Activated CD8-positive, alpha-beta memory T cell treated with anti-CD3 and anti-CD28 coated beads for 1 hour (primary cell): ENCODE measurements at places on chromosomes 2 and 18.

DNA sequence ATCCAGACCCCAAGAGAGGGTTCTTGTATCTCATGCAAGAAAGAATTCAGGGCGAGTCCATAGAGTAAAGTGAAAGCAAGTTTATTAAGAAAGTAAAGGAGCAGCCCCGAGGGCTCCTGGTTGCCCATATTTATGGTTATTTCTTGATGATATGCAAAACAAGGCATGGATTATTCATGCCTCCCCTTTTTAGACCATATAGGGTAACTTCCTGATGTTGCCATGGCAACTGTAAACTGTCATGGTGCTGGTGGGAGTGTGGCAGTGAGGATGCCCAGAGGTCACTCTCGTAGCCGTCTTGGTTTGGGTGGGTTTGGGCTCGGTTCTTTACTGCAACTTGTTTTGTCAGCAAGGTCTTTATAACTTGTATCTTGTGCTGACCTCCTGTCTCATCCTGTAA is 750.2 kb upstream of the FANCL start:
- DNase-seq, result no peak

DNA sequence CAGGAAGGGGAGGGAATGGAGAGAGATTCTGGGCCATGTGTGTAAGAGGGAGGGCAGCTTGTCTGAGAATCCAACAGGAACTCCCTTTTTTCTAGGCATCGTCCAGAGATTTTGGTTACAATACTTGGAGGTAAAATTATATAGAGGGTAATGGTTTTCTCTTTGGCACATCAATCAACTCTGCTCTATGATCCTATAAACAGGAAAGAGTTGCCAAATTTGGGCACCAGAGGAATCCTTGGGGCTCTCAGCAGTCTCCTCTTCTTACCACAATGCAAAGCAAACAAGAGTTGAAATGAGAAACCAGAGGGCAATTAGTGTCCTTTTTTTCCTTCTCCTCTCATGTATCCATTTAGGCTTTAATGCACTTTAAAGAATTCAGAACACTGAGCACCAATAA is 243.4 kb downstream of the SLC8A1 start:
- DNase-seq, result no peak

DNA sequence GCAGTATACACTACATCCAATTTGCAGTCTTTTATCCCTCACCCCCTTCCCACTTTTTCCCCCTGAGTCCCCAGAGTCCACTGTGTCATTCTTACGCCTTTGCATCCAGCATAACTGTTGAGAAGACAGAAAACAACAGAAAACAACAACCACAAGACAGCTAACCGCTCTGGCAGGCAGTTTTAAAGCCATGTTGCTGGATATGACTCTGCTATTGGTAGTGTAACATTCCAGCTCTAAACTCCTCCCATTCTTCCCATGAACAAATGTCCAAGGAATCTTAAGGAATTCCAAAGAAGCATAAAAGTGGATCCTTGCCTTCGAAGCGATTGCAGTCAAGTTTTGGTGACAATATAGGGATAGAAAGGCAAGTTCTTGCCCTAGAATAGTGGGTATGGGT is 599.1 kb downstream of the NYAP2 start:
- DNase-seq, result no peak

- no peak for DNase-seq
These were observed 440.7 kb downstream of the RND3 start for GRCh38 chr2:150046810-150047209.

DNA sequence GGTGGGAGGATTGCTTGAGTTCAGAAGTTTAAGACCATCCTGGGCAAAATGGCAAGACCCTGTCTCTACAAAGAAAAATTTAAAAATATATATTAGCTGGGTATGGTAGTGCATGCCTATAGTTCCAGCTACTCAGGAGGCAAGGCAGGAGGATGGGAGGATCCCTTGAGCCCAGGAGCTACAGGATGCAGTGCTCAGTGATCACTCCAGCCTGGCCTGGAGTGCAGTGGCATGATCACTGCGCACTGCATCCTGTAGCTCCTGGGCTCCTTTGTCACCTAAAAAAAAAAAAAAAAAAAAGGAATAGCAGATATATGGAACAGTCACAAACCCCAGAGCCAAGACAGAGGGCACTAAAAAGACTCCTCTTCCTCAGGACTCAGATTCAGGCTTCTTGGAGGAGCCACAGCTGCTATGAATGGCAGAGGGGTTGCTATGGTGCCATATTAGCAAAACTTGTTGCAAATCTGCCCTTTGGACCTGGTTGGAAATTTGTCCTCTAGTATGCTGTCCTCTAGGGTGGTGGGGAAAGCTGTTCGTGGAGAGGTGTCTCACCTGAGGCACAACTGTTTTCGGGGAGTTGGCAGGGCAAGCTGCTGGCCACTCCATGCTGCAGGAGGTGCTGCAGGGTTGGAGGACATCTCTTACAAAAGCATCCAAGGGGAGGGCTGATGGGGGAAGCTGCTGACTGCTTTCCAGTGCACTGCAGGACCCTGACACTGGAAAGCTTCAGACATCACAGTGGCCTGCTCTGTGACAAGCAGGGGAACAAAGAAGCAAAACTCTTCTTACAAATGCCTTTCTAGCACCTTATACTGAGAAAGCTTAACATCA is 22.7 kb downstream of the CYP20A1 start:
- no peak for DNase-seq

DNA sequence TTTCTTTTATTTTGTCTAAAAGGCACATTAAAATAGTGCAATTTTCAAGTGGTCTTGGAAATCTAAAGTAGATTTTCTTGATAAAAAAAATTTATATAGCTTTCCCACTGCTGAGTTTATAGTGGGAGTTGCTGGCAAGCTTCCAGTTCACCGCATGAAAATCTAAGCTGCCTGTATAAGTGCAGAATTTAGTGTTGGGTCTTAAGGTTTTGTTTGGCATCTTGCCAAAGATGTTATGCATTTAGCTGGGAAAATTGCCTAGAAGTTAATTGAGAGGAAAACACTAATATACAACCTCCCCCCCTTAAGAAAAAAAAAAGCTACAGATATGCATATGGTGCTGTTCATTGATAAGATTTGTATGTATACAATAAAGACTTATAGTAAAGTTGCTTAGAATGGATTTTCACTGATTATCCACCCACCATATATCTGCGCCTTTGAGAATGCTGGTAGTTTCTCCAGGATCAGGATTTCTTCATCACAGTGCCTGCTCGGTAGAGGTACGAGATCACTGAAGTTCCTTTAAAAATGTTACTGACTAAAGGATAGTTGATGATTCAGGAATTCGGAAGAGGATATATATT is 803.2 kb upstream of the POU3F3 start:
- DNase-seq, result no peak

- no peak for DNase-seq
These were observed 1.6 kb downstream of the PKDCC start for GRCh38 chr2:42049221-42050009.

DNA sequence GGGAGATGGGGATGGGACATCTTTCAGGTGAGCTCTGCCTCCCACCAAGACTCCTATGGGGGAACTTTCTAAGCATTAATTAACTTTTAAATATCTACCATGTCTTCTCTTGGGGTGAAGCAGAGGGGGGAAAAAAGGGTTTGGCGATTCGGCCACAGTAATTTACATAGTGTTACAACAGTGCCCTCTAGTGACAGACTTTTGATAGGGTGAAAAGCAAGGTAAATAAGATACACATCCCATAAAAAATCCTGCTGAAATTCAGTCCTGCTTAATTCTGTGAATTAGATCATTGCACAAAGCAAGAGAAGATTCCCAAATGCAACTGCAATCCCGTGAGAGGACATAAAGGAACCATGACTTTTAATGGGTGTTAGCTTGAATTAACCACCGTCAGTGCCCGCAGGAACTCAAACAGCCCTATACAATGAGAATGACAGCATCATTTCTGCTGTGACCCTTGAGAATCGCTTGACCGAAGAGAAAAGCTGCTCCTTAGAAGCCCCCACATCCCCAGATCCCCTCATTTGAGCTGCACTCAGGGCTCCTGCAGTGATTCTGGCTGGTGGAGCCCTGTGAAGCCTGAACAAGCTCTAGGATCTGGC is 32.8 kb downstream of the FAM124B start:
- DNase-seq, result no peak

DNA sequence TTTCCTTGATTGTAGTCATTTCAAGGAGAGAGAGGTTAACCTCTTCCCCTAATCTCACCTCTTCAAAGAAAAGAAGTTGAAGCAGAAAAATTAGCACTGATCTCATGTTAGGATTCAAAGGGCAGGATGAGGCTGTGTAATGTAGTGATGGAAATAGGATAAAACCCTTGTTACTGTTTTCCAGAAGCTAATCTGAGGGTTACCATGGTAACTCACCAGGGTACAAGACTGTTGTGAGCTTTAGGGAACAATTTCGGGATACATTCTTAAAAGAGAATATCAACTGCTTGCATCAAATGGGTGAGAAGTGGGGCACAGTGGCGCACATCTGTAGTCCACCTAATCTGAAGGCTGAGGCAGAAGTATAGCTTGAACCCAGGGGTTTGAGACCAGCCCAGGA is 64.9 kb upstream of the SLC39A10 start:
- DNase-seq, result no peak

- no peak for DNase-seq
These were observed 293.2 kb upstream of the ZNF804A start for GRCh38 chr2:184305105-184305504.

DNA sequence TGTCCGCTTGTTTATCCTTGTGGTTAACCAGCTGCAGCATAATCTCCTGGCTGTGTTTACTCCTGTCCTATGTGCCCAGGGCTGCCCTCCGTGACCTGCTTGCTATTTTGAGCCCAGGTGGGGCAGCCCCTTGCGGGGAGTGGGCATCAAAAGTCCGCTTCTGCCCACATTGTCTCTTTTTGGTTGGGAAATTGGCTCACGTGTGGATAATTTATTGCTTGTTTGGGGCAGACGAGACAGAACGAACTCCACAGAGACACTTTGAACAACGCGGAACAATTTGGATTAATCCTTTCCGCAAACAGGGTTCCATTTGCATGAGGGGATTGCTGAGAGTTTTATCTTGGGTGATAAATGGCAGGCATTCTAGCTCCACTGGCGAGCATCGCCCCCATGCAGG is 8.1 kb upstream of the CXCR4 start:
- DNase-seq, result no peak

GRCh38 chr2:168732506-168732905 is 69.9 kb upstream of the NOSTRIN start:
- DNase-seq, result no peak

GRCh38 chr2:110863726-110864125 is 131.4 kb downstream of the ACOXL start:
- no peak for DNase-seq

DNA sequence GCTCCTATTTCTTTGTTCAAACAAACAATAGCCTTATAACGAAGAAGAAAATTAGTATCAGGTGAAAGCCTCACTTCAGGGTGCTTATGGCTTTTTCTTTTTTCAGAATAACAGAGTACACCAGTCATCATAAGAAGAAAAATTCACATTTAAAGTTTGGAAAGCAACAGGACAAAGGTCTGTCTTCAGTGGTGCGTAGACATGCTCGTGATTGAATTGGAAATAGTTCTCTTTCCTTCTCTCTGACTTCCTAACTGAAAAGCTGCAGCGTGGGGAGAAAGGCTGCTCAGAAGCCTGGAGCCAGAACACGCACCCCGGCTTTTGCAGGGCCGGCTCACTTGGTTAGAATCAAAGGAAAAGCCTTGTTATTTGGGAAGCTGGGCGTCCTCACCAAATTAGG is 127.6 kb upstream of the ZNF516 start:
- no peak for DNase-seq

DNA sequence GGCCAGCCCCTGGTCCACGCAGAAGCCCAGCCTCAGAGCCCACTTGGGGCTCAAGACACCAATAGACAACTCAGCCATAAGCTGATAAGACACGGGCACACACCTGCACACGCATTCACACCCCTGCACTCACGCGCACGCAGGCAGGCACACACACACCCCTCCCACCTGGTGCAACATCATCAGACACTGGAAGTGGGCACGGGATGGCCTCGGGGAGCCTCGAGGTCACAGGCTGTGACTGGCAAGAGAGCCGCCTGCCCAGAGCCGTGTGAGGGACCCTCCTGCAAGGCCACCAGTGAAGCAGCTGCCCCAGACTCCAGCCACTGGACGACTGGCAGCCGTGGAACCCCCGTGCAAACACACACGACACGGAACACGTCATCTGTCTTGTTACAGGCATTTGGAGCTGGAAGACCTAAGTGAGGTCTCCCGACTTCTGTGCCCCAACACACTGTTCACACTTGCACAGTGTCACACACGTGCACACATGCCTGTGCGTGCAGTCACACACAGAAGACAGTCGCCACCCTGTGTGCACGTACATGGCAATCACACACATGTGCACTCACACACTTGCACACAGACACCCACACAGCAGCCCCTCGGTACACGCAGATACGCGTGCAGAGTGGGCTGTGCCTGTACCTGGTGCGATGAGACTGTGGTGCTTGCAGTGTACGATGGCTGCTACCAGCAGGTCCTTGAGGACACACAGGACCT is 959 bp downstream of the MAB21L4 start:
- DNase-seq, result no peak

- DNase-seq, result no peak
These were observed 1.1 kb downstream of the RNF103 start for GRCh38 chr2:86622519-86623042.

DNA sequence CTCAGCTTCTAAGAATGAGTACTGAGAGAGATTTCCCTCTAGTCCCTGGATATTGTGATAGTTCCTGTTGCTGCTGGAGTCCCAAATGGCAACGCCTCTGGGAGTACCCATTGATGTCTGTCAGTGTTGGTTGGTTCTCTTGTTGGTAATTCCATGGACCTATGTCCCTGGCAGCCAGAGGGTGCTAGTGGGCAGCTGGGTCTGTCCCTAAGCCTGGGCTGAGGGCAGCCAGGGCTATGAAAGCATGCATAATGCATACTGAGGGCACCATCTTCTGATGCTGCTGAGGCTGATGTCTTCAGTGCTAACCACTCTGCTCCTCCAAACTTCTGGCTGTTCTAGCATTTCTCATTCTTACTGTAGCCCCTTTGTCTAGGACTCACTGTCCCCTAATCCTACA is 35.9 kb downstream of the NABP1 start:
- DNase-seq, result no peak

- no peak for DNase-seq
These were observed 732.2 kb downstream of the NR4A2 start for GRCh38 chr2:155600296-155600695.

DNA sequence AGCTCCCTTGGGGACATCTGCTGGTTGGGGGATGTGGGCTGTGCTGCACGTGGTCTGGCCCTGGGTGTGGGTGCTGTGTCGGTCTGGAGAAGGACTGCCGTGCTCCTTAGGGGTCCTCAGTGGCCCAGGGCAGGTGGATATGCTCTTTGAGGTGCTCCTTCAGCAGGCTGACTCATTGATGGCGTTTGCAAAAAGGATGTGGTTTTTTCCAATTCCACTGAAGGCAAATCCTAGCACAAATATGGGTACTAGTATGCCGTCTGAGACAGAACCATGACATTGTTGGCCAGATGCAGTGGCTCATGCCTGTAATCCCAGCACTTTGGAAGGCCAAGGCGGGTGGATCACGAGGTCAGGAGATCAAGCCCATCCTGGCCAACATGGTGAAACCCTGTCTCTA is 3.3 kb downstream of the PPP1R7 start:
- no peak for DNase-seq

GRCh38 chr18:54254265-54254758 is 15.0 kb upstream of the POLI start:
- no peak for DNase-seq
